CD4-positive, alpha-beta T cell treated with Interleukin-17A for 1 hour (primary cell): ENCODE measurements at places on chromosomes 3 and 15.
A peak's percentile ranks its signal among the peaks of the same experiment; 100 is the strongest.

DNA sequence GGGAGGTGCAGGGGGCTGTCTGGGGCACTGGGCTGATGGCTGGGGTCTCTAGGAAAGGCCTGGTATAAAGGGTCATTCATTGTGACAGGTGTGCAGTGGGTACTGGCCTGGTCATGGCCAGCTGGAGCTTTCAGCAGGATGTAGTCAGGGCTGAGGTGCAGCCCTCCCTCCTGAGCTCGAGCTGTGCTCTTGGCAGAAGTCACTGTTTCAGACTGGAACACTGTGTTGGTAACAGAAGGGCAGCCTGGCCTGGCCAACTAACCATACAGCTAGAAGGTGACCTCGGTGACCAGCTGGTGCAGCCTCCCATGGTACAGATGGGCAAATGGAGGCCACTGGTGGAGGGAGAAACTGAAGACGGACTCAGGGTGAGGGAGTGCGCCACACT lies 34.4 kb upstream of the LCTL start:
- no peak for DNase-seq

GRCh38 chr3:43606284-43606683 lies 15.5 kb downstream of the ANO10 start:
- no peak for DNase-seq

DNA sequence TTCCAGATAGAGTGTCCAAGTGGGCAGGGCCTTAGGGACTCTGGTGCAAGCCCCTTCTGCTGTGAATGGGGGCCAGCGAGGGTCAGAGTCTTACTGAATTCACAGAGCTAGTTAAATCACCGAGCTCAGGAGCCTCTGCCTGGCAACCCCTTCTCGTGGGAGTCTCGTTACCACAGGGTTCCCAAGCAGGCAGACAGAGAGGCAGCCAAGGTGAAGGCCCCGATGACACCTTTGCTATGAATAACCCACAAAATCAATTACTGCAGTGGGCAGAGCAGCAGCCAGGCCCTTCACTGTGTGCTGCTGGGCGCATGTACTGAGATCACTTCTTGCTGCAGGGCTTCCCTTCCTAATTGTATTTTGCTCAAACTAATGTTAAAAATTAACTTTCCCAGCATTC lies 56.9 kb downstream of the SPSB4 start:
- DNase-seq = no peak

DNA sequence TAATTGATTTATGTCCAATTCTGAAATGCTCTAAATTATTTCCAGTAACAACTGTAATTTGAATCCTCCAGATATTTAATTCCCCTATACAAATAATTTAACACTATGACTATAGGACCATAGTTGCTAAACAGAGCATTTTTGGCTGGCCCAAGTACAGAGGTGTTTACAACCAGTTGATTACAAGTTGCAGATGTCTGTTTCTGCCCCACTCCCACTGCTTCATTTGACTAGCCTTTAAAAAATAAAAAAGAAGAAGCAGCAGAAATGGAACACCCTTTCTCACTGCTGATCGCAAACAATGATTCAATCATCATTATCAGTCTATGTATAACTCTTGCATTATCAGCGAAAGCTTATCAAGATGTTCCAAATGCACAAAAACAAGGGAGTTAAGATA lies 54.6 kb downstream of the SENP7 start:
- no peak for DNase-seq

GRCh38 chr3:45084361-45084760 lies 58.3 kb downstream of the CLEC3B start:
- no peak for DNase-seq

GRCh38 chr15:65094294-65094995 lies 17.9 kb downstream of the KBTBD13 start:
- no peak for DNase-seq

GRCh38 chr3:141009496-141009895 lies 41.7 kb upstream of the SPSB4 start:
- no peak for DNase-seq

DNA sequence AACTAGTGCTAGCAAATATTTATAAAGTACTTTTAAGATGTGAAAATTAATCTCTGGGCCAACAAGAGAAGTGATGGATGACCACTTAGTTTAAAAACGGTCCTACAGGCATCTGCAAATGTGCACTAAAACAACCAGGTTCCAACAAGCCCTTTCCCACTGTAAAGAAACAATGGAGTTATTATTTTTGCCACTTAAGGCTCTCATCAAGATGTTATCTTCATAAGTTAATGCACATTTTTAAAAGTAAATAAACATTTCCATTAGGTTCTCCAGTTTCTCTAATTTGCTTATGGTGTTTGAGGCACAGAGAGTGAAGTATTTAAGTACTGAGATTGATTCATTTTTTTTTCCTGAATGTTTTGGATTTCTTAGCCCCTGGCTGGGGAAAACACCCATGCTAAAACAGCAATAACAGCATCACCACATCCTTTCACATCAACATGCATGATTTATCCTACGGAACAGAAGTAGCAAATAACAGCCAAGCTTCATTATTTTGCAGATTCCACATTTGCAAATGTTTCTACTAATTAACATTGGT lies 20.8 kb downstream of the ABI3BP start:
- DNase-seq = no peak

- DNase-seq = no peak
Measured at GRCh38 chr15:85587707-85588411, 206.9 kb downstream of the KLHL25 start.

- DNase-seq = no peak
Measured at GRCh38 chr3:157086060-157086750, 73.7 kb downstream of the CCNL1 start.

DNA sequence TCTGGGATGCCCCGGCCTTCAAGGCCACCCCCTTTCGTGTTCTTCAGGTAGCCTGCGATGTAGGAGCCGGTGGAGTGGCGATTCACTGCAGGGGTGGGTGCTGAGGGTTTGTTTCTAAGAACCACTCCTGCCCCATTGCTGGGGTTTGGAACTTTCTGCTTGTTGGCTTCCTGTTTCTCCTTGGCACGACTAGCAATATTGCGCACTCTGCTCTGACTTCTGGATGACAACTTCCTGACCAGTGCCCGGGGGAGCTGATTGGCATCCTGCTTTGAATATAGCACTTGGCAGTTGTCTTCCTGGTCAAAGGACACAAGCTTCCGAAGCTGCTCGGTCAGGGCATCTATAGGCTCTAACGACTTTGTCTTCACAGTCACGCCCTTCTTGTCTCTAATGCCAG lies 187.6 kb upstream of the STRIT1 start:
- DNase-seq = no peak

DNA sequence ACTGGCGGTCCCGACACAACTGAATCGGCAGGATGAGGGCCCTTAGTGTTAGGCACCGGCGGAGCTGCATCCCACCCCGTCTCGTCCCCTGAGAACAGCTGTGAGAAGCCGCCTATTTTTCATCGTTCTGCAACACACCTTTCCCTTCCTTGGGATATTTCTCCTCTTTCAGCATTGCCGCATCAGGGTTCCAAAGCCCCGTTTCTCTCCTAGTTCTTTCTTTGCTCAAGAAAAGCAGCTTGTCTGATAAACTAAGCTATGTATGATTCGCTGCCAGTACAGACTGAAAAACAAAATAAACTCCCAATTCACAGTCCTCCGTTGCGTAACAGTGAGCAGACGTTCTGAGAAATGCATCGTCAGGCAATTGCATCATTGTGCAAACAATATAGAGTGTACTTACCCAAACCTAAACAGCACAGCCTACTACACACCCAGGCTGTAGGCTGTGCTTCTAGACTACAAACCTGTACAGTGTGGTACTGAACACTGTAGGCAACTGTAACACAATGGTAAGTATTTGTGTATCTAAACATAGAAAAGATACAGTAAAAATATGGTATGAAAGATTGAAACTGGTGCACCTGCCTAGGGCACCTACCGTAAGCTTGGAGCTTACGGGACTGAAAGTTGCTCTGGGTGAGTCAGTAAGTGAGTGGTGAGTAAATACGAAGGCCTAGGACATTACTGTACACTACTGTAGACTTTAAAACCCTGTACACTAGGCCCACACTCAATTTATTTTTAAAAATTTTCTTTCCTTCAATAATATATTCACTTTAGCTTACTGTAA lies 8.9 kb upstream of the ADAMTS17 start:
- no peak for DNase-seq

DNA sequence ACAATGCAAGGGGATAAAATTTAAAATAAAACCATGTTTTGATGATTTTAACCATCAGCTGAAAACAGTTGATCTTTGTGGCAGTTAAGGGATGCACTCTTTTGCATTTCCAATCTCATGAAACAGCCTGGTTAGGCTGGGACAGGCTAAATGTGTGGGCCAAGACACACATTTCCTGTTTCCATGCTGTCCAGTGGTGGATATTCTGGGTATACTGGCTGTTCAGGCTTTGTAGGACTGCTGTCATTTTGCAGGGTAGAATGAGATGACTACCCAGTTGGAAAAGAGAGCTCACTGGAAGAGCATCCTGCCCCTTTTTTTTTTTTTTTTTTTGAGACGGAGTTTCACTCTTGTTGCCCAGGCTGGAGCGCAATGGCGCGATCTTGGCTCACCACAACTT lies 42.0 kb upstream of the IP6K2 start:
- no peak for DNase-seq

GRCh38 chr15:56879502-56879901 lies 38.9 kb upstream of the TCF12 start:
- no peak for DNase-seq

DNA sequence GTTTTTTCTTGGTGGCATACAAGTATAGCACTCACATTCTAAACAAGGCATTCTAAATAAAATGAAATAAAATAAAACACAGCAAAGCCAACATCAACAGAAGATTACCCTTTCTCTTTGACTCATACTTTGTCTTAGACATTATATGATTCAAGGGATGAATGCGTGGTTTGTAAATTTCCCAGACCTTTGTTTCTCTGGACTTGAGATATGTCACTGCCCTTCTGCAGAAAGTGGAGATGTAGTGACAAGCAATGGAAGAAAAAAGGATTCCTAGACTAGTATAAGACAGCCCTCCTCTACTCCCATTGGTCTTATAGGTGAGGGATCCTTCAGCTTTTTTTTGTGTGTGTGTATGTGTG lies 22.4 kb downstream of the NANOGP8 start:
- no peak for DNase-seq

DNA sequence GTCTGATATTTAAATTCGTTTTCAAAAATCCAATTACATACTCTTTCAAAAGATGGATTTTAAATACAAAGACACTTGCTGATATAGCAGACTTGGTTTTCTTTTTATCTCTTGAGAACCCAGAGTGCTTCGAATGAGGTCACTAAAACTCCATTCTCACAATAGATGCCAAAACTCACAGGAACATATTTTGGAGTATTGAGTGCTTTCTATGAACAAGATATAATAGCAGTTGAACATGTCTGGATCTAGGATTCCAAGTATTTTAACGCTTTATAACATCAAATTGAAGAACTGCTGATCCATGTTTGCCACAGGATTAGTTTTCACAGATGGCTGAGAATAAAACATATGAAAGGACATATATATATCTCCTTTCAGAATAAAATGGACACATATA lies 113.2 kb downstream of the SAMMSON start:
- no peak for DNase-seq

GRCh38 chr3:104214937-104215336 lies 1151.8 kb upstream of the ALCAM start:
- DNase-seq = no peak

DNA sequence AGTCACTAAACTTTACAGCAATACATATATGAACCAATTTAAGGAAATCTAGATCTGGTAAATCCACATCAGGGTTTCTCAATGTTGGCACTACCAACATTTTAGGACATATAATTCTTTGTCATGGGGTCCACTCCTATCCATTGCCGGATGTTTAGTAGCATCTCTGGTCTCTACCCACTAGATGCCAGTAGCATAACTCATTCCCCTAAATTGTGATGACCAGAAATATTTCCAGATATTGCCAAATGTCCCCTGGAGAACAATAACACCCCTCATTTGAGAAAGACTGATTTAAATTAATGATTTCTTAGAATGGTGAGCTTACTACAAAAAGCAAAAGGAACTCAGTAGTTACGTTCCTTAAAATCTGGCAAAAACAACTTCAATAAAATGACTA lies 23.1 kb upstream of the ANKRD28 start:
- no peak for DNase-seq

DNA sequence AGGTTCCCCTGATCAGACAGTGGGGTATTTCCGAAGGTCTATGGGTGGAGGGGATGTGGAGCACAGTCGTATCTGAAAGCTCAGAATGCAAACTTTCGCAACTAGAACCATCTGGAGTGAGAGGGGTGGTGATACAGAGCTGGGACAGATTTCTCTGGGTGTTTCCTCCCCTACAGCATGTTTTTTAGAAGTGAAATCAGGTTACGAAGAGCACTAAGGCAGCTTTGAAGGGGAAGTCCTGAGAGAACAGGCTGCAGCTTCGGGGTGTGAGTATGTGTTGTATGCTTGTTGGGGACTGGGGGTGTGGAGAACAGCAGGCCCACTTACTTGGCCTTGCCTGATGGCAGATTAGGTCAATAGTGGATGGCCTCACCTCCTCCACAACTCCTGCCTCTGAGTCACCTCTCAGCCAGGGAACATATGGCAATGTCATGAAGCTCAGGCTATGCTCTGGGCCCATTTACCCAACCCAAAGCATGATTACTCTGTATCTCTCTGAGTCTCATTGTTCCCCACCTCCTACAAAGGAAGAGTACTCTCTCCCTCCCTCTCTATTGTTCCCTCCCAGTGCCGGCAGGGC lies 107.2 kb upstream of the RASGRP1 start:
- DNase-seq = peak; percentile 88

DNA sequence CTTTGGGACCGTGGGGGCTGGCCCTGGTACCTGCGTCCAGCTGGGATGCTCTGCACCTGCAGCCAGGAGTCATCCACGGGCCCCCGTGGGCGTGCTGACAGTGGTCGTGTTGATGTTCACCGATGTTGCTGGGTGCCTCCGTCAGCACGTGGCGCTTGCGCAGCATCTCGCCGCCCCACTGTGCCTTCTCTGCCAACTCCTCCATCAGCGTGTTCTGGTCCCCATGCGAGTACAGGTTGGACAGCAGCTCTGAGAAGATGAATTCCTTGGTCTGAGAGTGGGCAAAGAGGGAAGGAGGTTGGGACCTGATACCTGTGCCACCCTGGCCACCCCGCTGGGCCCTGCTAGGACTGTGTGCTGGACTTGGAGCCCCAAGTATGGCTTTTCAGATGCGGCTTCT lies 61.4 kb downstream of the ADAMTS7 start:
- DNase-seq = no peak

DNA sequence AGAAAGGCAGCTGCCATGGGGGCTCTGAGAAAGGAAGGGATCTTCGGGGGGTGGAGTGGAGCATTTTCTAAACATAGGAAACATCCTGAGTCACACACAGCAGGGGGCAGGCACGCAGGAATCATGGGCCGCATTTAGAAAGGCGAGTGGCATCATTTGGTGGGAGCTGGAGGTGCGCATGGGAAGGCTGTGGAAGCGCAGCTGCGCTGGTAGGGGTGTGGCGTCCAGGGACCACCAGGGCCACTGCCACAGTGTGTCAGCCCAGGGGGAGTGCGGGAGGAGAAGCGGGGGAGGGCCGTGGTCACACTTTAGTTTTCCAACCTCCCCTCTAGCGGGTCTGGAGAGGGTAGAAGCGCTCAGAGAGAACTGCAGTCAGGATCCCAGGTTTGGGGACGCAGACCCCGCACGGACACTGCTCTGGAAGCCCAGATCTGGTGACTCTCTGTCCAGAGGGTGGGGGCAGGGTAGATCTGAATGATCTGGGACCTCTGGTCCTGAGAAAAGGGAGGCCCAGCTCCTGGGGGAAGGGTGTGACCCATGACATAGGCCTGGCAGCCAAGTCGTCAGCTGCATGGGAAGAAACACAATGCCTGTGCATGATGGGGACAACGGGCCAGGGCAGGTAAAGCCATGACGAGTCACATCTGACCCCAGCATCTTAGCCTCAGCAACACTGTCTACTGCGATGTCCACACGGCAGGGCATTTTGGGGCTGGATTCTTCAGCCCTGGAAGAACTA lies 88.0 kb upstream of the IQSEC1 start:
- DNase-seq = no peak

- DNase-seq = no peak
Measured at GRCh38 chr3:100429187-100429716, 27.9 kb downstream of the LNP1 start.
